ENCODE measurements at places on chromosomes 4 and X.

- no peak for DNase-seq
Observed at GRCh38 chr4:87392183-87392582, 1.2 kb upstream of the HSD17B11 start.

DNA sequence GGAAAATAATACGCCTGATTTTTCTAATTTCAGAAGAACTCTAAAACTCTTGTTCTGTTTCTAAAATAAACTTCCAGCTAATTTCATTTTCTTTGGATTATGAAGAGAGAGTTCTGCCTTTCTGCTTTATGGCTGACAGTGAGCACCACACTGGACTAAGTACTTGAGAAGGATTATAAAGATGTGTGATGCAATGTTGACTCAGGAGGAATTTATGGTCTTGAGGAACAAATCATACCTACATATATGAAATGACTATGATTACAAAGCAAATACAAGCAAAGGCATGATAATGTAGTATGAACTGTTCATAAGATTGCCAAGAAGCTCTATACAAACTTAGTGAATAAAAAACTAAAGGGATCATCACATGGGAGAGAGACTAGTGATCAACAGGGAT lies 13.0 kb upstream of the SLC25A5 start:
- DNase-seq, result no peak

DNA sequence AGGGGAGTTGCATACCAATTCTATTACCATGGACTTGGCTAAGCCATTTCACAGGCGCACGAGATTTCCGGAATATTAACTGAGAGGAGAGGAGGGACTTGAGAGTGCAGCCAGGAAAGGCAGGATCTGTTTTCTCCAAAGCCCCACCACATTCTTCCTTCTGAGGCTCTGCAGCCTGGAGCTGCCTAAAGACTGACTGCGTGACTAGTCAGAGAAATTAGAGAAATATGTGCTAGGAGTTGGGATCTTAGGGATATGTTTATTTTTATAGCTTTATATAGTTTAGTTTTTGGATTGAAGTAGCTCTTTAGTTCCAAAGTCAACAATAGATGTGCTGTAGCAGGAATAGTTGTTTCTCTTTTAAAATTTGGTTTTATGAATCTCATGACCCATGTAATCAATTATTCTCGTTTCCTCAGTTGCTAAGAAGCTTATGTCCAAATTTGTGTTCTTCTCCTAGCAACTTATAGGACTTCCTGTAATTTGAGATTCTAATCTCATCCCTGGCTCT lies 300.1 kb upstream of the DDX53 start:
- no peak for DNase-seq

DNA sequence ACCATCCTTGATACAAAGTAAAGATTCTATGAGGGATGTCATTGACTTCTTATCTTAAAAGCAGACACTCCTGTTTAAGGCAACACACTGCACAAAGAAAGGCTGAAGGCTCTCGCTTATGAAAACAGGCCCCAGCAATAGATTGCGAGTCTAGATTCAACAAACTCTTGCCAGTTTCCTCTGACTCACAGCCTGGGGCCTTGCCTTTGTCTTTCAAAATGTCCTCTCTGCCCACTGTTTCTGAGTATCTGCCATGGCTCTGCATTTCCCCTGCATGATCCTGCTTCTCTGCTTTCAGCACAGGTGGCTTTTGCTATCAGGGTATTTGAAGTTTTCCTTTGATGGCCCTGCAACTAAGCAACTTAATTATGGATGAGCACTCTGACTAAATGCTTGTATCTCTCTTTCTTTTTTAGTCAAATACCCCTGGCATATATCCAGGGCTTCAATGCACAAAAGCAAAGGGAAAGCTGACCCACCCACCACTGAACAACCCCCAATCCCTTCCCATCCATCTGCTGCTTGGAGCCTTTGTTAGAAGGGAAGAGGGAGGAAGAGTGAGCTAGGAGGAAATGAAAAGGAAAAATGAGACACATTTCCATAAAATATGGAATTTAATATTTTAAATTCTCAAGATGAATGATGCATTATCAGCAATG lies 32.2 kb downstream of the NDP start:
- no peak for DNase-seq

- DNase-seq, result no peak
Observed at GRCh38 chr4:6825403-6825802, 42.9 kb downstream of the KIAA0232 start.

DNA sequence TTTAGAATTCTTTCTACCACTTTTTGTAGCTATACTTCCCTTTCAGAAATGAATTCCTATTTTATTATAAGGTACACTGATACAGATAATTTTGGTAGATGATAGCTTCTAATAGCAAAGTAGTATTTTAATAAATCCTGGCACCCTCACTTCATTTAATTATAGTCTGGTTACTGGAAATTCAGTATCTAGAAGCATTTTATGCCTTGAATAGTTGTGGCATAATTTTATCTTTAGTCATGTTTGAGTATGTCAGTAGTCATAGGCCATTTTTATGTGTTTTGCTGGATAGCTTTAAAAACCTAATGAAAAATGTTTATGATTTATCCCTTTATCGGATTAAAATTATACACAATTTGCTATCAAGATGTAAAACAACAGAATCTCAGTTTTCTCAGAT lies 92.3 kb downstream of the DIAPH2 start:
- no peak for DNase-seq

- no peak for DNase-seq
Observed at GRCh38 chr4:145230726-145231125, 50.3 kb upstream of the OTUD4 start.

DNA sequence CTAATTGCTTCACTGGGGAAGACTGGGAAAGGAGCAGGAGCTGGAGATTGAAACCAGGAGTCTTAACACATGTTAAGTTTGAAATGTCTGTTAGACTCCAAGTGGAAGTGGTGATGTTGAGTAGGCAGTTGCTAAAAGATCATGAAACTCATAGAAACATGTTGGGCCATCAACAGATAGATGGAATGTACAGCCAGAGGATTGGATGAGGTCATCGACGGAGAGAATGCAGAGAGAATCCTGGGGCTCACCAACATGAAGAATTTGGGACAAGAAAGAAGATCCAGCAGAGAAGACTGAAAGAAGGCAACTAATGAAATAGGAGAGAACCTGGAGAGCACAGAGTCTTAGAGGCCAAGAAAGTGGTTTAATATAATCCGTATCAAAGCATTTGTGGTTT lies 19.4 kb upstream of the TSPAN5 start:
- no peak for DNase-seq

DNA sequence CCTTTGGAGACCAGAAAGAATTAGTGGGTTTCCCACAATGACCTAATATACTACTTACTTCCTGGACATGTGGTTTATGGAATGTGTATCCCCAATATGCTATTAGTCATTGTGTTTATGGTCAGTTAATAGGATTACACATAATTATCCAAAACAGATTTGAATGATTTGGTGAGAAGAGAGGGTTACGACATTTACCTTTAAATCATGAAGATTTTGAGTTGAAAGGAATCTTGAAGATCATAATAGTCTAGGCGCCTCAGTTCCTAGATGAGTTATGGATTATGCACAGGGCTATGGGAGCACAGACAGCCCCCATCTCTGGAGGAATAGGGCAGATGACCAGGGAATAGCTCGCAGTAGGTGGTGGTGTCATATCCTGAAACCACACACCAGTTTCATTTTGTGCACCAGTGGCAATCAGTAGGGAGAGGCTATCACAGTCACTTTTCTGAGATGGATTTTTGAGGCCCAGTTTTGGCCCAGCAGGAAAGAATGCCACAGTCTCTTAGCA lies 61.3 kb downstream of the SEPTIN11 start:
- no peak for DNase-seq

- no peak for DNase-seq
Observed at GRCh38 chr4:16129336-16129735, 45.5 kb upstream of the PROM1 start.

DNA sequence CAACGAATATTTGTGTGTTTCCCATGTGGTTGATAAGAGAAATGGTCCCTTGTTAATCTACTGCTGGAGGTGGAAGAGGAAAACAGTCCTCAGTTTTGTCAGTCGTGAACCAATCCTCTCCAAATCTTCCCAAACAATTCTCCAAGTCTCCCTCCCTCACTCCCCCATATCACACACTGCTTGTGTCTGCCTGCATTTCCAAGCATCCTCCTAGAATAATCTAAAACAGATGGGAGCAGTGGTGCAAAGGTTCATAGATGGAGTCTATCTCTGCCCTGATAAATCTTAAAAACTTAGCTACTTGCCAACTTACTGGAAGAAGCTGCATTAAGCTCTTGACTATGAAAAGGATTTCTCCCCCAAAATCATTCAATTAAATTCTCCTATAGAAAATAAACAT lies 43.7 kb upstream of the SH3KBP1 start:
- no peak for DNase-seq

GRCh38 chr4:184267673-184268583 lies 50.3 kb upstream of the ENPP6 start:
- no peak for DNase-seq

DNA sequence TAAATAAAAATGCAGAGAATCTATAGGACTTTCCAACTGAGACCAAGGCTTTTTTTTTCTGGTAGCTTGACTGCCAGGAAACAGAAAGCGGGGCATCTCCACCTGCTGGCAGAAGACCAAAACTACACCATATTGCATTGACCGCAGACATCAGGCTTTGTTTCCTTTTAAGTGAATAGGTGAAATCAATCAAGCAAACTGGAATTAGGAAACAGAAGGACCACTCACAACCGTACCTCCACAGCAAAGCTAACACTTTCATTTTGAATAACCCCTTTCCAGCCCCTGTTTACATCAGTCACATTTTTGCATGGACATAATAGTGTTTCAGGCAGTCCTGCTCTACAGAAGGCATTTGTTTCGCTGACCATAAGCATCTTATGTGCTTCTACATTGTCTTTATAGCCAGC lies 218.2 kb downstream of the IDS start:
- peak; percentile 65 for DNase-seq

DNA sequence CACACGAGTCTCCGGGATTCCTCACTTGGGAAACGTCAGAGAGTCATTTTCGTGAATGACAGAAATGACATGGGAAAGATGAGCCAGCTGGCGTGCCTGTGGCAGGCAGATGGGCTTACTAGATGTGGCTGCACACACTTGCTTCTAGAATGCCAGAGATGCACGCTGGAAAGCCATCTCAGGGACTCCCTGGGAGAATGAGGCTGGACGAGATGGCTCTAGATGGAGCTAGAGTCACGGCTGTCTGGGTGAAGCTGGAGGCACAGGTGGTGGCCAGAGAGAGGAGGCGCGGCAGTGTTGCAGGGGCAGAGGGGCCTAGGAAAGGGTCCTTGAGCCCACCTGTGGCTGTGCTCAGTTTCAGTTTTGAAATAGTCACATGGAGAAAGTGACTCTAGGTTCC lies 26.0 kb downstream of the TKTL1 start:
- DNase-seq, result no peak

DNA sequence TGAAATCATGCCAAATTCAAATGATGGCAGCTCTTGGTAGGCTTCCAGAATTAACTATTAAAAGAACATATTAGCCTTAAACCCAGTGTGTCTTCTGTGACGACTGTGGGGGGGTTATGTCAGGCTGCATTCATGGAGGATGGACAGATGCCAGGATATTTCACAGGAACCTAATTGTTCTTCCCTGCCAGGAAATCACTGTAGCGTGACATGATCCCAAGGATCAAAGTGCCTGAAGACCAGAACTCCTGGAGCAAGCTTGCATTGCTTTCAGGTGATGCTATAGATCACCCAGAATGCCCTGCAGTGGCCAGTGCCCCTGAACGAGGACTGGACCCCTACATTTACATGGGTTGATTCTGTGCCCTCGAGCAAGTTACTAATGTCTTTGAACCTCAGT lies 1093.0 kb upstream of the TENM3 start:
- no peak for DNase-seq

GRCh38 chr4:30776921-30777415 lies 56.8 kb downstream of the PCDH7 start:
- no peak for DNase-seq

- no peak for DNase-seq
Observed at GRCh38 chrX:10074241-10074941, 82.4 kb upstream of the CLCN4 start.

DNA sequence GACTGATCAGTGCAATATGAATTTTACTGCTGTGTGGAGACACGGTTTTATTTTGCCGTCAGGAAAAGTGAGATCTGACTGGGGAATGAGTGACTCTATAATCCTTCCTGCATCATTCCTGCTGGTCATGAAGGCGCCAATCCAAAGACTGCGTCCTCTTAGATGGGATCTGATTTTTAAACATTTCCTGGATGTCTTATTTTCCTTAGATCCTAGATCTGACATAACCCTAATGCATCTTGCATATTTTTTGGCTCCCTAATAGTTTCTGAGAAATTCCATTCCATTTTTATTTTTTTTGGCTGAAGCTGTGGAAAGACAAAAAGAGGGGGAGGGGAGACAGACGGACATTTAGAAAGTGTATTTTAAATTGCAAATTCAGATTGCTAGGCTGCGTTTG lies 454.9 kb upstream of the FAT1 start:
- DNase-seq, result no peak

- DNase-seq, result no peak
Observed at GRCh38 chr4:128307123-128307571, 19.5 kb upstream of the PGRMC2 start.

DNA sequence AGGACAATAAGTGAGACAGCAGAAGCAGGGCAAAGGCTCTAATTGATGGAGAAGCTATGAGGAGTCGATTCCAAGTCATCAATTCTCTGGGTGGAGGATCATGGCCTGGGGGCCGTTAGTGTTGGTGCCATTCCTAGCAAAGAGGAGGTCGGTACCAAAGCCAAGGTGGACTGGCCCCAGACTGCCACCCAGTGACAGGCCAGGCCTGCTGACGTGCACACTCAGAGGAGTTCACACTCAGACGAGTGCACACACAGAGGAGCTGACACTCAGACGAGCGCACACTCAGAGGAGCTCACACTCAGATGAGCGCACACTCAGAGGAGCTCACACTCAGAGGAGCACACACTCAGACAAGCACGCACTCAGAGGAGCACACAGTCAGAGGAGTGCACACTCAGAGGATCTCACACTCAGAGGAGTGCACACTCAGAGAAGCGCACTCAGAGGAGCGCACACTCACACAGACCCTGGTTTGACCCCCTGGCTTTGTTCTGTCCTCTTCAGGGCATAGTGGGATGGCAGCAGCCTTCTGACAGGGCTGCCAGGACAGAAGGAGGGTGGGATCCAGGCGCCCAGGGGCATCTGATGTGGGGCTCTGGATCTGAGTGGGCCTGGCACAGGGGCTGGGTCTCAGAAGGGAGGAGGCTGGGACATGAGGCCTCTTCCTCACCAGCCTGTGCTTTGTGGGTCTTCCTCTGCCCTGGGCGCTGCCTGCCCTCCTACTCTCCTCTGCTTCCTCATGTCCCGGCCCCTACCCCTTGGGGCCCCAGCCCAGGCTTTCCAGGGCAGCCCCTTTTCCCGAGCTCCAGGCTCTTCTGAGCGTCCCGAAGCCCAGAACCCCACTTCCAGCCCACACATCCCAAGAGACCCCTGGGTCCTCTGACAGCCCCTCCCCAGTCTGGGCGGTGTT lies 41.7 kb upstream of the NKX1-1 start:
- DNase-seq, result no peak

DNA sequence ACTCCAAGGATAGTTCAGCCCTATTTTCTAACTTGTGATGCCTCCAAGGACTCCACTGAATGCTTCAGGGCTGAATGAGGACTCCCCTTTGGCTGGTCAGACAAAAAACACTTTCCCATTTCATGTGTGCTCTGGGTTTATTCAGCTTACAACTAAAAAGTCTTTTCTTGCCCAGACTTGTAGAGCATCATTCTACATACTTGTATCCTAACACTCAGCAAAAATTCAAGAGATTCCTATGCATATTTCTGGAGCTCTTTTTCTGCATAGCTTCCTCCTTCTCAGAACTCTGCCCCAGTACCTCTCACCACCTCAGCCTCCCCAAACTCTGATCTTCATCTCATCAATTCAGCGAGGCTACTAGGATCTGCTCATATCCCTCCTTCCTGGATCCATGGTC lies 22.2 kb upstream of the KLF3 start:
- DNase-seq, result no peak

GRCh38 chr4:48815483-48815882 lies 15.4 kb upstream of the OCIAD1 start:
- DNase-seq, result no peak

All from retina (tissue), 1 donor.